ENCODE measurements at places on chromosomes 1 and 21.

DNA sequence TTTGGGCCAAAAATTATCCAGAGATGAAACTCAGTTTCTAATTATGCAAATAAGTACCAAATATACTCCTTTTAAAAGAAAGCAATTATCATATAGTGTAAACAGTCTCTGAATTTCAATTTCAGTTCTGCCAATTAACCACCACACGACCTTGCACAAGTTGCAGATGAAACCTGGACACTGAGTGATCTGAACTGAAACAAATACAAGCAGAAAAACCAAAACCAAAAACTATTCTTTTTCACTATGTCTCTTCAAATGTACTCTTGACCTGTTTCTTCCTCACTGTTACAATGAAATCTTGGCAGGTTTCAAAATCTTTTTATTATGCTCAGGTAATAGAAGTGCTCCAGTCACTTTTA is 79.2 kb downstream of the TYW3 start:
- DNase-seq = no peak

- no peak for DNase-seq
Observed at GRCh38 chr1:8568837-8569236, 248.6 kb downstream of the RERE start.

- DNase-seq = no peak
Observed at GRCh38 chr1:86110451-86111129, 46.0 kb downstream of the COL24A1 start.

DNA sequence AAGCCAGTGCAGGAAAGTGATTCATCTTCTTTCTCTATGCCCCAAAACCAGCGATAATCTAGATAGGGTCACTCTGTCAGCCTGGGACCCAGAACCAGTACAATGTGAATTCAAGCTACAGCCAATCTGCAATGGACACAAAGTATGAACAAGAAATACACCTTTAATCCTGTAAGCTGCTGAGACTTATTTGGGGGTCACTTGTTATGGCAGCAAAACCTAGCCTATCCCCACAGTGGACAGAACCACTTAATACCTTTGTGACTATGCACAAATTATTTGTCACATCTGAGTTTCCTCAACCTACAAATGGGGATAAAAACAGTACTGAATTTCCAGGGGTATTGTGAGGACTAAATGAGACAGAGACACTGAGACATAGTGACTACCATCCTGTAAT is 50.0 kb downstream of the TMCO4 start:
- no peak for DNase-seq

DNA sequence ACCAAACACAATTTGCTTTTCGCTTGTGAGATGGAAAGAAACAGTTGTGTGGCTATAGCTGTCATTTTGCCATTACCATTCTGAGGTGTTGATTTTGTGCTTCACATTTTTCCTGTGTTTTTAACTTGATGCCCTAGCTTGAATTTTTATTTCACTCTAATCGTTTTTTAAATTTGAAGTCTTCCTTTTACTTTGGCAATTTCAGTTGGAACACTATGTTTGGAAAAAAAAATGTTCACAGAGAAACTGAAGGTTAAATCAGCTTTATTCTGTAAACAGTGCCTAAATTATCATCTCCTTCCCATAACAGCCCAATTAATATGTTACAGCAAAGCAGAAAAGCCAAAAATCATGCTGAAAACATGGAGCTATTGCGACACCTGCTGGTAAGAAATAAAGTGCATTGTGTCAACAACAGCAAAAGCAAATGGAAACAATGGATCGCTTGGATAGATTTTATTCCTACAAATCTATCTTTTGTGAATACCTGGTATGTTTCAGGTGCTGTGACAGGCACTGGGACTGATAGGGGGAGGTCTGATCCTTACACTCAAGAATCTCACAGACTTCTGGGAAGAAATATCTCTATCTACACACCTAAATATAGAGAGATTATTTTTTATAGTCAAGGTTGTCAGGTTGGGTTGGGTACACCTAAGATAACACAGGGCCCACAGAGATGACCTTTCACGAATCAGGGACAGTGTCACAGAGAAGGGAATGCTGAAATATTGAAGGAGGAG is 16.2 kb upstream of the ERICH3 start:
- DNase-seq = peak; percentile 82

DNA sequence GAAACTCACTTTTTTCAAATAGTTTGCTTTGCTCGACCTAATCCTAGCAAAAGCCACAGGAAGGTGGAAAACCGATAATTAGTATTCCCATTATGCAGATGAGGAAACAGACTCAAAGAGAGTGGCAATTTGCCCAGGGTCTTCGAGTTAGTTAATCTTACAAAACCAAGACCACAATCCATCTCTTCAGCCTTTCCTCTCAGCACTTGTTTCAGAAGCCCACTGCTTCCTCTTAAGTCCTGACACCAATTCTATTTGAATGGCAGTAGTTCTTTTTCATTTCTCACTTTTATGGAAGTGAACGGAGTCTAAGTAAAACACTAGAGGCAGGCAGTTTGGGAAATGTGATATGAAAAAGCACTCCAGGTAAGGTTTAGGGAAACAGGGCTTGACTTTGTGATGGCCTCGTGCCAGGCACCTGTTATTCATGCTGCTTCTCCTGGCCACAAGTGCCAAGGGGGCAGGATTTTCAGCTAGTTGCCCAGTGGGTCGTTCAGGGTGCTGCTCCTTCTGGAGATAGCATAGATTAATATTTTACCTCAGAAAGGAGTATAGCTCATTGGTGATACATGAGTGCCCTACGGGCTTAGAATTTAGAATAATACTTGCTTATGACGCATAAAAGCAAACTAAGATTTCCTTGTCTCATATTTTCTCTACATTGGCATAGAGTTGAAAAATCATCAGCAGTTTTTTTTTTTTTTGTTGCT is 76.6 kb upstream of the NRIP1 start:
- DNase-seq = no peak

- no peak for DNase-seq
Observed at GRCh38 chr1:34331020-34331926, 154.6 kb downstream of the C1orf94 start.

DNA sequence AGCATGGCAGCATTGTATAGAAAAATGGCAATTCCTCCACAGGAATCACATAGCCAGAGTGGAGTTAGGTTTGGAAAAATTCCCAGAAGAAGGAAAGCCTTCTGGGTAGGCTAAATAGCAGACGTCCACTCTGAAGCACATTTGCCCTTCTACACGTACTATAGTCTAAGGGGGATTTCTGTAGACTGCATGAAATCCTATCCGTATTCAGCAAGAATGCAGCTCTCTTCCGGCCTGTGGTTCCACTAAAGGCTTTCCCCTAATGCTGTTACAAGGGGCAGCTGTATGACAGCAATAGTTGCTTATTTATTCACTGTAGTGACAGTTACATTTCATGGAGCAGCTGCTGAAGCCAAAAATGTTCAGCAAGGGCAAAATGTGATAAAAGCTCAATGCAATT is 263.6 kb downstream of the RWDD3 start:
- DNase-seq = no peak

DNA sequence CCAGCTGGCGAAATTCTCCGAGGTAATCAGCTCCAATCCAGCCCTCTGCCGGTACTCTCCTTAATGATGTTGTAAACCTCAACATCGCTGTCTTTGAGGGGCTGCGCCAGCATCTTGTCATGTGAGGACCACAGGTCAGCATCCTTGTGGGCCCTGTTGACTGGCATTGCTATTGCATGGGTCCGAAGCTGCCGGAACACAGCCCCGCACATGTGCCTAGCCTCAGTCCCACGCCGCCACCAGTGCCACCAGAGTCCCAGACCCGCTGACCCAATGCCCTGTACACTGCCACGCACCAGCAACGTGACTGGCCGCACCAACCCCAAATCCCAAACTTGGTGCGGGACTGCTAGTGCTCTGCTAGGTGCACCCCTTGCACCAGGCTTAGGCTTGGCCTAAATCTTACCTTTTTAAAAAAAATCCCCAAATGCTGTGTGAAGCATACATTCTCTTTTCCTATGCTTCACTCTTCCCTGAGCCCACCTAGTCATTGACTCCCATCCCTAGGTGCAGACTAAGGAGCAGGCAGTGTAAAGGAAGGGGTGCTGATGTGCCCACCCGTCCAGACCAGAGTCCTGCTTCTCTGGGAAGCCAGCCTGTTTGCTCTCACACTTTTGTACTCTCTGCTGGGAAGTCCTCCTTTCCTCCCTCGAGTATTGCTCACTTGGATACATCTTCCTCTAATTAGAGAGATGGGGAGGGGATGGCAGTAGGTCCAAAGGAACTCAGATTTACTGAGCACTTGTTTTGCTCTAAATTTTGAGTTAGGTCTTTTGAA is 81.9 kb upstream of the ARTN start:
- no peak for DNase-seq

GRCh38 chr1:248807067-248807737 is 18.5 kb downstream of the SH3BP5L start:
- DNase-seq = peak; percentile 28

DNA sequence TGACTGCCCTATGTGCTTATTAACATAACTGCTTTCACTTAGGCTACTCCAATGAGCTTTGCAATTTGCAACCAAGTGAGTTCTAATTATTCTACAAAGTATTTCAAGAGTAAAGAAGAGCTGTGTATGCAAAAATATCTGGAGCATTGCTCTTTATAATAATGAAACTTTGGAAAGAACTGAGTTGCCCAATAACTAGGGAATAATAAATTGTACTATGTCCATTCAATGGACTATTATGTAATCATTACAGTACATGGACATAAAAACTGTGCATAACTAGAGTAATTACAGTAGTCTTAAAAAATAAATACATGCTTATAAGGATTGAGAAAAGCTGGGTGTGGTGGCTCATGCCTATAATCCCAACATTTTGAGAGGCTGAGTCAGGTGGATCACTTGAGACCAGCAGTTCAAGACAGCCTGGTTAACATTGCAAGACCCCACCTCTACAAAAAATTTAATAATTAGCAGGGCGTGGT is 70.3 kb upstream of the JAK1 start:
- DNase-seq = no peak

DNA sequence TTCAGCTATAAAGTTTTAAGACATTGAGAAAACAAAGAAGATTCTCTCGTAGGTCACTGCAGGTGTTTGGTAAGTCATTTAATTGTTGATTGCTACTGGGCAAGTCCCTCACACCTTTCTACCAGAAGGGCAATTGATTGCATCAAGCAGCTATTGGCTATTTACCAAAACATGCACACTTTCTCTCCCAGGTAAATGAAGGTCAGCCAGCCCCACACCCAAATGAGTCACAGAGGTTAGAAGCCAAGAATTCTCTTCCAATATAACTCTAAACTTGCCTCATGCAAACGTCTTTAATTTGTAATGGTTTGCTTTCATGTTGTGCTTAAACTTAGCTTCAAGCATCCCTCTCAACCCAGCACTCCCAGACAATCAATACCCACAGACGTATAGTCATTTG is 475.3 kb upstream of the ADGRL2 start:
- DNase-seq = no peak

- no peak for DNase-seq
Observed at GRCh38 chr1:65105596-65105995, 42.4 kb upstream of the AK4 start.

DNA sequence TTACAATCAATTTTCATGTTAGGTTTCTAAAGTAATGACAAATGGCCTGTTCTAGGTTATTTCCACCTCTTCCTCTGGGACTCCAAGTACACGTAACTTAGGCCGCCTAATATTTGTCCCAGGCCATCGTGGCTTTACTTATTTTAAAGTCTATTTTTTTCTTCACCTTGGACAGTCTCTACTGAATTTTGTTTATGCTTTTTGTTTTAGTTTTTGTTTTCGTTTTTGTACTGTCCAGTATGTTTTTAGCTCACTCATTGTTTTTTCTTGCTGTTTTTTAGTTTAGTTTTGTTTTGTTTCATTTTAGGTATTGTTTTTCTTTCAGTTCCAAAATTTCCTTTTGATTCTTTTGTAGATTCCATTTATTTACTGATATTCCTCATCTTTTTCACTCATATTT is 187.7 kb upstream of the RNPC3 start:
- no peak for DNase-seq

- DNase-seq = no peak
Observed at GRCh38 chr1:30283199-30283962, 440.0 kb downstream of the MATN1 start.
